ENCODE measurements at places on chromosomes 1 and 21.

- no peak for DNase-seq
Observed at GRCh38 chr1:78533527-78533926, 42.8 kb downstream of the PTGFR start.

GRCh38 chr1:195763907-195764374 is 844.3 kb downstream of the KCNT2 start:
- DNase-seq, result no peak

GRCh38 chr1:180358649-180359048 is 128.6 kb downstream of the LHX4 start:
- DNase-seq, result no peak

- no peak for DNase-seq
Observed at GRCh38 chr1:15402809-15403450, 6.8 kb upstream of the EFHD2 start.

GRCh38 chr1:61980561-61980960 is 214.1 kb upstream of the L1TD1 start:
- no peak for DNase-seq

GRCh38 chr1:230340526-230341161 is 85.5 kb downstream of the PGBD5 start:
- no peak for DNase-seq

GRCh38 chr1:179168536-179168935 is 60.9 kb downstream of the ABL2 start:
- DNase-seq, result no peak

Measured in HL-60 (cell line).